ENCODE measurements at places on chromosomes 12 and 14. TPM values are rescaled to one million over a fixed set of nuclear protein-coding genes. Genes with fewer than 3 reads are reported as not detected.

SLC38A4 gene
- 3.2 TPM for total RNA-seq

CBX5 gene
- 49.3 TPM for total RNA-seq

NAA25 gene
- total RNA-seq, result 14.3 TPM

SOAT2 gene
- not detected for total RNA-seq

MUCL1 gene
- not detected for total RNA-seq

ZNF140 gene
- total RNA-seq, result 15.6 TPM

SRRM4 gene
- total RNA-seq, result not detected

MAP3K9 gene
- total RNA-seq, result 13.0 TPM

KRT83 gene
- not detected for total RNA-seq

GNG2 gene
- total RNA-seq, result 18.2 TPM

EID3 gene
- 2.5 TPM for total RNA-seq

WDR20 gene
- 31.2 TPM for total RNA-seq

HNF1A gene
- total RNA-seq, result 24.7 TPM

BICDL1 gene
- total RNA-seq, result 11.1 TPM

All from colonic mucosa (tissue), 4 donors.